ENCODE measurements at places on chromosomes 7 and 10.

GRCh38 chr7:13778967-13779366, 210.5 kb downstream of the ETV1 start:
- DNase-seq = no peak

GRCh38 chr10:51124852-51125251, 50.6 kb downstream of the PRKG1 start:
- no peak for DNase-seq

GRCh38 chr7:126805351-126805750, 447.4 kb downstream of the GRM8 start:
- no peak for DNase-seq

DNA sequence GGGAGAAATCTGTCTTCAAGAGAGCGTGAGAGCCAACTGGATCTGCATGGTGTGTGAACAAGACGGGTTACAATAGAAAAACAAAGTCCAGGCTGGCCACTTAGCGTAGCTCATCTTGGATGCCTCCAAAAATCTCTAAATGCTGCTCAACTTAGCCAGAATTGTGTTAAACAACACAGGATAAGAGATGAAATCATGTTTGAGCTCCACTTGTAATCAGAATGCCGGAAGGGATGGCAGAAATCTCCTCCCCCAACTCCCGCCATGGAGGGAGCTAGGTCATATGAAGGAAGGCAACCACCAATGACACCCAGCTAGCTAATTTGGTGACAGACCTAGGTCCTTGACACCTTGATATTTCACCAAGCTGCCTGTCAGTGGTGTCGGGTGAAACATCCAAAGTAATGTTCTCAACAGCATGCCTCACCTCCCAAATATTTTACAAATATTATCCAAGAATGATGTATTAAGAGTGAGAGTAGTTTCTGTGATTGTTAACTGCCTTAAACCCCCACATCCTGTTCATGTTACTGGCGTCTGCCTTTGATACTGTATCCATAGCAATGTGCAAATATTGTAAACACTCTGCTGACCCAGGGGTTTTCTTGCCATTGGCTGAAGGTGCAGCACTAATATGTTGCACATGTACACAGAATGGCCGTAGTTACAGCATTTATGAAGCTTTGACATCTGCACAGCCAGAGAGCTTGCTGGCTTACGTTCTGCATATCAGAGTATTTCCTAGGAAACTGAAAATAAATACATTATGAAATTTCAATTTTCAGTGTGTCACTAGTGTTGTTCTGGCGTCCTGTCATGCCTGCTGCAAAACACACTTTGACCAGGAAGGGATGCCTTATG, 25.8 kb downstream of the TMEM254 start:
- DNase-seq = no peak

DNA sequence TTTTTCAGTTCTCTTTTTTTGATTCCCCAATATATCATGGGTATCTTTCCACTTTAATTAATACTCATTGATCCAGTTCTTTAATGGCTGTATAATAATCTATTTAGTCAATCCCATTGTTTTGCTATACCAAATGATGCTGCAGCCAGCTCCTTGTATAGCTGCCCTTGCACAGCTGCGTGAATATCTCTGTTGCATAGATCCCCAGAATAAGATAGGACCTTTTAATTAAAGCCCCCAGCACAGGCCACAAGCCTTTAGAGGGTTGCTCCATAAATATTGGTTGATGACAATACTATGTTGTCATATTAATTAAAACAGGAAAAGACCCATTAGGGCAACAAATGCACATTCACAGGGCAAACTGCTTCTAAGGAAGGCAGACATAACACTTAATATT, 57.9 kb downstream of the BUB3 start:
- no peak for DNase-seq

- no peak for DNase-seq
These were observed 69.3 kb downstream of the ADRA2A start for GRCh38 chr10:111146025-111146640.

- DNase-seq = no peak
These were observed 20.0 kb downstream of the TRPV5 start for GRCh38 chr7:142913566-142913965.

GRCh38 chr7:69654381-69654780, 56.1 kb downstream of the AUTS2 start:
- DNase-seq = no peak

- no peak for DNase-seq
These were observed 55.4 kb downstream of the CRPPA start for GRCh38 chr7:16365952-16366351.

DNA sequence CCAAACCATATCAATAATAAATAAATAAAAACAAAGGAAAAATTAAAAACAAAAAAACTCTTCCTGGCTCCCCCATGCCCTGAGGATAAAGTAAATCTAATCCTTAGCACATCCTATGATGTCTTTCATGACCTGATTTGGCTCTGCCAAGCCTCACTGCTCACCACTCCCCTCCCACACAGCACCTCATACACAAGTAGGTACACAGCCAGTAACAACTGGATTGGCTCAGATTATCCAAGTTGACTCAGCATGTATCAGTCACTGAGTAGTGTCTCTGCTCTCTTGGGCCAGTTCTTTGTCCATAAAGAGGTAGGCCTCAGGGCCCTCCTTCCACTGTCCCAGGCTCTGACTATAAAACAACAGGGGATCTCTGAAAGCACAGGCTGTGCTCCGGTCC, 99.6 kb downstream of the STRA8 start:
- DNase-seq = no peak

DNA sequence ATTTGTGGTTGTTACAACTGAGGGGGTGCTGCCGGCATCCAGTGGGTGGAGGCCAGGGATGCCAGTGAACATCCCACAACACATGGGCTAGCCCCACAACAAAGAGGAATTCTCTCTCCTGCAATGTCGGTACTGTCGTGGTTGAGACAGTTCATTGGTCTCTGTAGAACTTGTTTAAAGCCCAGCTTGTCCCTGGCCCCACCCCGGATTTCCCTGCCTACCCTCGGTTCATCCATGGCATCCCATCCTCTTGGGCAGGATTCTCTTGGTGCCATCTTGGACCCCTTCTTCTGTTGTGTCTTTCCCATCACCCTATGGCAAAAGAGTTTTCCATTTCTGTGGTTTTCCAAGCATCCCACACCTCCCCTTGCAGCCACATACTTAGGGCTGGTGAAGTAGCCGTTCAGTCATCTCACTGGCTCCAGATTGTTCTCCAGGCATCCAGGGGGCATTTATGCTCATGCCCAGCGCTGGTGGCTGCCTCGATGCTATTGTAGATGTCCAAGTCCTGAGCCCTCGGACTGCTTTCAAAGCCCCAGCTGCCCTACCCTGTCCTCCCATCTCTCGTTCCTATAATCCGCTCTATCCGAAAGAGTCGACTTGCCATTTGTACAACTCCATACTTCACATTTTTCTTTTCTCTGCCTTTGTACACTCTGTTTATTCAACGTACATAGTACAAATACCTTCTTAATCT, 39.2 kb downstream of the MGMT start:
- no peak for DNase-seq

GRCh38 chr10:99358101-99358500, 28.9 kb downstream of the CNNM1 start:
- DNase-seq = no peak

DNA sequence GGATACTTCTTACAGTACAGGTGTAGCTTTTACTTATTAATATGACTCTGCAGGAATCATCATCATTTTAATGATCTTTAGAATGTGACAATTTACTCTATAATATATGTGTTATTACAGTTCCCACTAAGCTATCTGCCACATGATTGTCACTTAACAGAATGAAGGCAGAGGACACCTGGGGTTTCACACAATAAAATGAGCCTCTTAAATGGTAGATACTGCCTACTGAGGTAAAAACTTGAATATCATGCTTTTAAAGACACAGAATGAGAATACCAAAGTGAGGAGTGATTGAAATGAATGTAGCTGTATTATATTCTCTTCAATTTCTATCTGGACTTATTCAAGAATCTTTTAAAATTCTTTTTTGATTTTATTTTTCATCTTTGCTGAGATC, 1255.3 kb upstream of the LRRN3 start:
- DNase-seq = no peak

- DNase-seq = no peak
These were observed 31.4 kb downstream of the CASP7 start for GRCh38 chr10:113711142-113711541.

DNA sequence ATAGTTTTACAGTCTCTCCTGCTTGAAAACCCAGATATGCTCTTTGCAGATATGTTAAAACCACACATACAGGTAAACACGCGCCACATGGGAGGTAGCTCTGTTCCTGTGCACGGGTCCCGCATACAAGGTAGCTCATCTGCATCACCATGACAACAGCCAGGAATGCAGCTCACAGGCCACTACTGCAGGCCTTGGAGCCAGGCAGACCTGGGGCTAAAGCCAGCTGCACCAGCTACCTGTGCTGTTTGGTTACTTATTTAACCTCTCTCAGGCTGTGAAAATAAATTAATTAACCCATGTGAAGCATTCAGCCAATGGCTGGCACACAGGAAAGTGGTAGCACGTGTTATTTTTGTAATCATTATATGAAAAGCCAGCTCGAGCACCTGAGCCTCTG, 428.3 kb downstream of the TNS3 start:
- no peak for DNase-seq

GRCh38 chr10:7708832-7709231, 5.7 kb downstream of the ITIH2 start:
- DNase-seq = no peak

DNA sequence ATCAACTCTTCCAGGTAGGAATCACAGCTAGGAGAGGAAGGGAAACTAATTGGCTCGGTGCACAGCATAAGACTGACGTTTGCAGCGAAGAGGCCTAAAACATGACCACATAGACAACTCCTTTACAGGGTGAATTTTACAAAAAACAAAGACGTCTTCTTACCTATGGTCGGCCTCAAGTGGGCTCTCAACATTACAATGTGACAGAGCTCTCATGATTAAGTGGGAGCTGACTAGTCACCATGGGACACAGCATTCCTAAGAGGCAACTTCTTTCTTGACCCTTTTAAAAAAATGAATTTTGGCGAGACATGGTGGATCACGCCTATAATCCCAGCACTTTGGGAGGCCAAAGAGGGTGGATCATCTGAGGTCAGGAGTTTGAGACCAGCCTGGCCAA, 4.6 kb downstream of the PDIA4 start:
- no peak for DNase-seq

DNA sequence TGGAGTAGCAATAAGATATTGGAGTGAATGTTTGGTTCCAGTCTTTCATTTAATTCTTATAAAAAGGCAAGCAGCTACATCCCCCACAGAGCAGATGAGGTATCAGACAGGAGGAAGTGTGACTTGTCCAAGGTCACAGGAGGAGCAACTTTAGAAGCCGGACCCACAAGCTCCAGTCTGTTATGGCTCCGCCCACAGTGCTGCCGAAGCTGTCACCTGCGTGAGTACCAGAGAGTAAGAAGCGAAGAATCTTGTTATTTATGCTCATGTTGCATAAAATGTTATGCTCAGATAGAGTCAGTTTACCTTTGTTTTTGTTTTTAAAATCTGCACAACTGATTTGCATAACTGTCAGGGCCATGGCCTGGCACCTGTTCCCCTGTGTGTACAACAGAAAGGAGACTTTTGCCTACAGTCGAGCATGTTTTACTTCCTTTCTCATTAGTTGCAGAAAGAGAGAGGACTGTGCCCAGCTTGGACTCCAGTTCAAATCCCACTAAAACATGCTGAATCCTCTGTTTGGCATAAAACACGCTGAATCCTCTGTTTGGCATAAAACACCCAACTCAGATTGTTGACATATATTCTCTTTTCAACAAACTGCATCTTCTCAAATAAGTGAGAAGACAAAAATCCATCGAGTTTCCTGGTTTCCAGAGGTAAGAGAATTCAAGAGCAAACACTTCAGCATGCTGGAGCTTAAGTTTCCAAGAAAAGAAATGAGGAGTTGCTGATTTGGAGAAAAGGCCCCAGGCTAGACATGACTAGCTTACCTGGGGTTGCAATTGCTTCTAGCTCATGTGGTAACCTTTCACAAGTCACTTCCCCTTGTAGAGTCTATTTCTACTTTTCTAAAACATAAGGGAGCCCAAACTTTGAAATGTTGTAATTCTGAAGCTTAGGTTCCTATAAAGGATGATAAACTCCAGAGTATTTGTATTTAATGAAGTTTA, 409.8 kb upstream of the ZMIZ1 start:
- no peak for DNase-seq

All from activated CD8-positive, alpha-beta memory T cell treated with anti-CD3 and anti-CD28 coated beads for 24 hours (primary cell).